CD4-positive, CD25-positive, alpha-beta regulatory T cell (primary cell): ENCODE measurements at places on chromosomes 2 and 18. TPM values are rescaled to one million over a fixed set of nuclear protein-coding genes. Genes with fewer than 3 reads are reported as not detected.

Gene MYCN
- polyA plus RNA-seq = 0.08 TPM

Gene PPP1R1C
- not detected for polyA plus RNA-seq

Gene TSPYL6
- polyA plus RNA-seq = not detected

Gene DPP4
- polyA plus RNA-seq = 22.3 TPM

Gene UGT1A3
- not detected for polyA plus RNA-seq
